ENCODE measurements at places on chromosomes 5 and 9.

GRCh38 chr5:158212917-158213316, 354.0 kb upstream of the CLINT1 start:
- no peak for DNase-seq

DNA sequence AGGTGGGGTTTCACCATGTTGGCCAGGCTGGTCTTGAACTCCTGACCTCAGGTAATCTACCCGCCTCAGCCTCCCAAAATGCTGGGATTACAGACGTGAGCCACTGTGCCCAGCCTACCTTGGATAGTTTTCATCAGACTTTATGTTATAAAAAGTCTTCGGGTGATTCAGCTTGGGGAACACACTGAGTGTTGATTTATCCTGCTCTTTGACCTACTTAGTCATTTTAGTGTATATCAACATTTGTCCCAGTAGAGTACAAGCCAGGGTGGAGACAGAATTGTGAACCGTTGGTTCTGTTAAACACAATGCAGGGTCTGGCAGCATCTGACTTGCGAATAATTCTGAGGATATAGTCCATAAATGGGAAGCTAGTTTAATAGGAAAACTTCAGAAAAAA, 39.7 kb downstream of the NFX1 start:
- no peak for DNase-seq

- DNase-seq: no peak
Measured at GRCh38 chr9:71329873-71330272, 208.5 kb upstream of the TRPM3 start.

- no peak for DNase-seq
Measured at GRCh38 chr9:745761-746380, 95.6 kb upstream of the DMRT1 start.

GRCh38 chr5:128091579-128091978, 8.0 kb downstream of the SLC12A2 start:
- DNase-seq: no peak

GRCh38 chr9:122201641-122202040, 27.1 kb downstream of the LHX6 start:
- DNase-seq: no peak

DNA sequence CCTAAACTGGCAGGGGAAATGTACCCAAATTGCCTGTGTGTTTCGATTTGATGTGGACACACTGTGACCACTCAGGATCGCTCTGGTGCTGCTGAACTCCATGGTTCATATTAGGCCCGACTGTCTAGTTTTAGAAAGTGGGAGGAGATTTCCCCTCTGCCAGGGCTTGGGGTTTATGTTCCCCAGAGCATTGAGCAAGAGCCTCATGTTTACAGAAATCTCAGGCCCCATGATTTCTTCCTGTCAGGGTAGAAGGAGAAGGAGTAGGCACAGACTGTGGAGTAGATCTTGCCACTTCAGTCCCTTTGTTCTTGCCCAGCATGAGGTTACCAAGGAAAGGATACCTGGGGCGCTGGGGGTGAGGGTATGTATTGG, 40.8 kb upstream of the GLRX start:
- no peak for DNase-seq

DNA sequence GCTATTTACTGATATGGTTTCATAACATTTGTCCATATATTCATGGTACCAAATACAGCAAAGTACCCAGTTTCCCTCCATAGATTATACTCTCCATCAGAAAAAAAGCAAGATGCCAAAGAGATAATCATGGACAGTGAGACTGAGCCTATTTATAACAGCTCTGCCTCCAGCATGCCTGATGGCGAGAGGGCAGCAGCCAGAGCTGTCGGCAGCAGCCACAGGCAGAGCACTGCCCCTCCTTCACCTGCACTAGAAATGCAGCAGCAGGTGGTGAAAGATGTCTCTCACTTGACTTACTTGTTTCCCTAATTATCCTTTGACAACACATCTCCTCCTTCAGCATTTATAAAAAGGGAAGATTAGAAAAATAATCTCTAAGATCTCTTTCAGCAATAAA, 32.4 kb downstream of the CTNNAL1 start:
- no peak for DNase-seq

DNA sequence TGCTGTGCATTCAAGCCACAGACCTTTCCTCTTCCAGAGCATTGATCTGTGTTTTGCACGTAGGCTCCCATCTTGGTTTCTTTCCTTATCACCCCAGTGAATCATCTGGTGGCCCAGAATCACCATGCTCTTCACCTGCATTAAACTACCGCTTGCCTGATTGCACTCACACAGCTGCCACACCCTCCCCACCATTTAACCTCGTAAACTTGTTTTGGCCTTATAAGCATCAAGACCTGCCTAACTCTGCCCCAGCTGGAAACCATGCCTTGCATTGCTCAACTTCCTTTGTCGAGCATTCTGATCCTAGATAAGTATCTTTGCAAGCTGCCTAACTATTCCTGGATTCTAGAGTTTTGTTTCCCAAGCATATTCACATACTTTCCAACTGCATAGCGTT, 369.6 kb upstream of the SEMA6A start:
- DNase-seq: no peak

GRCh38 chr5:94694671-94695070, 76.2 kb downstream of the SLF1 start:
- DNase-seq: no peak

- DNase-seq: no peak
Measured at GRCh38 chr5:68149189-68149588, 66.4 kb upstream of the PIK3R1 start.

DNA sequence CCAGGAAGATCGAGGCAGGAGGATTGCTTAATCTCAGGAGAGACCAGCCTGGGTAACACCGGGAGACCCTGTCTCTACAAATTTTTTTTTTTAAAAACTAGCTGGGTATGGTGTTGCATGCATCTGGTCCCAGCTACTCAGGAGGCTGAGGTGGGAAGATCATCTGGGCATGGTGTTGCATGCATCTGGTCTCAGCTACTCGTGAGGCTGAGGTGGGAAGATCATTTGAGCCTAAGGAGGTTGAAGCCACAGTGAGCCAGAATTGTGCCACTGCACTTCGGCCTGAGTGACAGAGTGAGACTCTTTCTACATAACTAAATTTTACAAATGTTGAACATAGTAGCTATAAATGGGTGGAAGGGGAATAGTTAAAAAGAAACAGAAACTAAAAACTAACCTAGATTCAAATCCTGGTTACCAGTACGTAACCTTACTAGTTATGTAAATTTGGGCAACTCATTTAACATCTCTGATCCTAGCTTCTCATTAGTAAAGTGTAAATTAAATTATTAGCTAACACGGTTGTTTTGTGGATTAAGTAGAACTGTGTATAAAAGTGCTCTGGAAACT, 41.7 kb downstream of the TMEM161B start:
- no peak for DNase-seq

GRCh38 chr5:2200261-2200950, 317.7 kb upstream of the IRX4 start:
- no peak for DNase-seq

DNA sequence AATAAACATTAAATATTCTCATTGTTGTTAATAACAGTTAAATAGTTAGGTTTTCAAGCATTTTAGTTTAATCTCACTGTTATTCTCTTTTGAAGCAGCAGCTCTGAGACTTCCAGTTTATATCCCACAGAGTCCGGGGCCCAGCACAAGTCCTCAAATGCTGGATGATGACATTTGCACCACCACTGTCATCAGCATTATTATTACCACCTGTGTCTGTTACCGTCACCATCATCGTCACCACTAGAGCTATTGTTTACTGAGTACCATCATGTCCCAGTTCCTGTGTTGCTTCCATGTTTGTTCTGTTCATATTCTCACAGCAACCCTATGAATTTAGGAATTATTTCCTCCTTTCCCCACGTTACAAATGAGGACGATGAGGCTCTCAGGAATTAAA, 169.2 kb upstream of the NR3C1 start:
- no peak for DNase-seq

- no peak for DNase-seq
Measured at GRCh38 chr9:114694146-114694545, 12.2 kb upstream of the TEX48 start.

GRCh38 chr5:135264451-135265440, 134.3 kb downstream of the MACROH2A1 start:
- DNase-seq: no peak

DNA sequence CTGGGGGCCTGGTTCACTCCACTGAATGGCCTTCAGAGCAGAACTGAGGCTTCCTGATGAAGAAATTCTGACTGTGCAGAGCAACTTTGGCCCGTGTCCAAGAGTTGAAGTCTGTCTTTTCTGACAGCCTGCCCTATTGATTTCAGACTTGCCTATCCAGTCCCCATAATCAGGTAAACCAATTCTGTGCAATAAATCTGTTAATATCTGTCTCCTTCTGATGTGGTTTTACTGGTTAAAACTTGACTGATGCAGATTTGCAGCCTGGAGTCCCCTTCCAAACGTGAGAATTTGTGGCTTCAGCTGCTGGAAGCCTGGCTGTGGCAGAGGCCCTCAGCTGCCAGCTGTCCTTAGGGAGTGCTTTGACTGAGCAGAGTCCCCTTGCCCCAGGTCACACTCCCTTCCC, 283.9 kb upstream of the ANKRD55 start:
- no peak for DNase-seq

DNA sequence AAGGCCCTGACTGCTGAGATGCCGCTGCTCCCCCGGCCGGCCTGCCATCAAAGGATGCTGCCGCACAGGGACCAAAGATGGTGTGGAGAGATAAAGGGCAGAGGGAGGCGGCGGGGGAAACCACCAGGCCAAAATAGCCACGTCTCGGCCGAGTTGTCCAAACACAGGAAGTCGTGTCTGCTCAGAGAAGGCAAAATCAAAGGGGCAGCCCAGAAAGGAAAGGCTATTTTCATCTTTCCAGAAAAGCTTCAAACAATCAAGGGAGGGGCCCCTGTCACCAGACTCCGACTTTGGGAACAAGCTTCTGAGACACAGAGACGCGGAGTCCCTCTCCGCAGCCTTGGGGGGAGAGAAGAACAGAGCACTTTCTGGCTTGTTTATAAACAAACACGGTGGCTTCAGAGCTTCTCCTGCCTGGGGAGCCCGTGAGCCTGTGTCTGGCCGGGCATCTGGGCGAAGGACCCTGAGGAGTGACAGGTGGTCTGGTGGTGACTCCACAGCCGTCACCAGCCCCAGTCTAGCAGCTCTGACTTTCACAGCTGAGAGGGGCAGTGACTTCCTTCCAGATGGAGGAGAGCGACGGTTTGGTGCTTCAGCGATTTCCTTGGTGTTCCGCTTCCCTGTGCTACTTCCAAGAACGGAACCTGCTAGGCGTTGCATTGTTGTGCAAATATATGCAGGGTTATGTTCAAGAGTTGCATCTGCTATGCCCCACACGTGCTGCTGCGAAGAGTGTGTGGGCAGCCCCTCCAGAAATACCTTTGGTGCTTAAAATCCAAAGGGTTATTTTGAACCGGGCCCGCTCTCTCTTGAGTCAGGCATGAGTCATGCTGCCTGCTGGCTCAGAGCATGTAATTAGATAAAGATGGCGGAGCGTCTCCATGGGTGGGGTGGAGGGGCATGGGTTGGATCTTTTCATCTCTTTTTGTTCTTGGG, 24.0 kb downstream of the ADAMTSL2 start:
- peak; percentile 56 for DNase-seq

GRCh38 chr9:89731262-89732182, 126.7 kb downstream of the GADD45G start:
- DNase-seq: no peak

DNA sequence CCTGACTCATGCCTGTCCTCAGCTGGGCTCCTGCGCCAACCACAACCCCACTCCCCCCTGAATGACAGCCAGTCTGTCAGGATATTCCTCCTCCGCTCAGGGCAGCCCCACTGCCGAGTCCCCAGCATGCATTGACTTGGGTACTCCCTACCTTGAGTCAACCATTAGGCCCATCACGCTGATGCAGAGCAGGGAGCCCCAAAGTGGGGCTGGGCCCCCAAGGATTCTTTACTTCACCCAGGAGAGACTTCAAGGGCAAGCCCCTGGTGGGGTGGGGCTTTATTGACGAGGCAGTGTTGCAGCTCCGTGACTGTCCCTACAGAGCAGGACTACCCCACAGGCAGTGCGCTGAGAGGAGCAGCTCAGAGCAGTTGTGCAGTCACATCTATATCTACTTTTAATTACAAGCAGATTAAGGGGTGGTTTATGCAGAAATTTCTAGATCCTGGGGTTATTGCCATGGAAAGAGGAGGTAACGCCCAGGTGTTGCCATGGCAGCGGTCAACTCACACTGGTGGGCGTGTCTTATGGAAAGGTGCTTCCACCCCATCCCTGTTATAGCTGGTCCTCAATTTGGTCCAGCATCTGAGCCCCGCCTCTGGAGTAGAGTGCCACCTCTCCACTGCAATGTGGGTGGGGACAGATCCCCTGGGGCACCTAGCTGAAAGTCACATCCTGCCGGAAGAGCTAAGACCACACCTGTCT, 32.1 kb upstream of the FCN1 start:
- DNase-seq: no peak

DNA sequence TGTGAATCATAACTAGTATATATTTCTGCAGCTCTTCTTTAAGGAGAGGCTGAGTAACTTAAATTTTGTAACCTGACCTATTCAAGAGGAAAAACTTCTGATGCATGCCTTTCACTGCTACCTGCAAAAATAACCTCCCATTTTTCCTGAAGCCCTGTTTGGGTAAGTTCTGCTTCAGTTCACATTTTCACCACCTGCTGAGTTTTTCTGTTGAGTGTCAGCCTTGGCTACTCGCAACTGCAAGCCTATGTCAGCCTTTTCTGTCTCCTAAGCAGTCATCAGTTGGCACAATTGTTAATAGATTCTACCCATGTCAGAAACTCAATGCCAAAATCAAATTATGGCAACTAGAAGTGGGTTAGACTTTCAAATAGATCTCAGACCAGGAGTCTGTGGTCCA, 8.2 kb upstream of the TNFAIP8 start:
- DNase-seq: no peak

- no peak for DNase-seq
Measured at GRCh38 chr5:6649186-6649585, 15.9 kb downstream of the SRD5A1 start.

DNA sequence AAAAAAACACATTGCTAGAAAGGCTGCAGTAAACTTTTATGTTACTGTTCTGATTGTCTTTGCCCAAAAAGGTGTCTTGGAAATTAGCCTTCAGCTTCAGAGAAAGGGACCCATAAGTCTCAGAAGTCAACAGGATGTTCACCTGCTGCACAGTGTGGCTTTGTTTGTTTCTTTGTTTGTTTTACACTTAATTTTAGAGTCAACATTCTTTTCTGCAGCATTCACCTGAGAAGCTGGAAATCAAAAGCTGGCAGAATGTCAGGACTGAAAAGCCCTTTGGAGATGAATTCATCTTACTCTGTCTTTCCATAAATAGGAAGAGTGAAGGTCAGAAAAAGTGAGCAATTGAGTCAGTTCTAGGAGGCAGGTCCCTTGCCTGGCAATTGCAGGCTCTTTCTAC, 170.0 kb downstream of the PAPPA start:
- no peak for DNase-seq

GRCh38 chr5:168104350-168104749, 187.1 kb upstream of the WWC1 start:
- DNase-seq: no peak

All from left ventricle myocardium inferior (tissue), 1 donor.